Activated CD4-positive, alpha-beta memory T cell treated with anti-CD3 and anti-CD28 coated beads, Interleukin-2, amount 10 ng/mL, durations not matched to agents 7 days and 5 days (primary cell): ENCODE measurements at places on chromosomes 16 and 17. TPM values are rescaled to one million over a fixed set of nuclear protein-coding genes. Genes with fewer than 3 reads are reported as not detected.

Gene MT4
- total RNA-seq = not detected

Gene RPL38
- total RNA-seq = 1,066 TPM

- peaks cover 15% of the 10 kb centered on the region for H3K4me1 ChIP-seq
- no peaks in the 10 kb centered on the region for H3K27me3 ChIP-seq
- no peak for DNase-seq
- no peaks in the 10 kb centered on the region for H3K36me3 ChIP-seq
These were observed 5.9 kb downstream of the TEX2 start for GRCh38 chr17:64256913-64257807.

GRCh38 chr17:82844796-82845162 lies 5.0 kb upstream of the ZNF750 start:
- H3K36me3 ChIP-seq = peaks cover 3% of the 10 kb centered on the region
- H3K27me3 ChIP-seq = no peaks in the 10 kb centered on the region
- no peak overlapping the region for H3K4me3 ChIP-seq
- DNase-seq = no peak

DNA sequence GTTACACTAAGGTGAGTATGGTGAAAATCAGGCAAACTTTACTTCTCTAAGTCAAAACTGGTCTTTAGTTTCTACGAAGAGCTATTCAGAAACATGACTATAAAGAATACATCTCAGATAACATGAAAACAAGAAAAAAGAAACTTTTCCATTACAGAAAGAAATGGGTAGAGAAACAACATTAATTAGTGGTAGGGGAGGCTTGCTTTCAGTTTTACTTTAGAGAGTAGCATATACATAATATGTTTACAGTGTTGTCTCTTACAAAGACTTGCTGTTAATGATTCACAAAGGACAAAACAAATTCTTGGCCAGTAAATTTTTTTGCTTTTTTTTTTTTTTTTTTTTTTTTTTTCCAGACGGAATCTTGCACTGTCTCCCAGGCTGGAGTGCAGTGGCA lies 34.2 kb downstream of the CRLF3 start:
- H3K4me1 ChIP-seq = peaks cover 15% of the 10 kb centered on the region
- peak overlapping the region; percentile 61 for H3K27ac ChIP-seq

DNA sequence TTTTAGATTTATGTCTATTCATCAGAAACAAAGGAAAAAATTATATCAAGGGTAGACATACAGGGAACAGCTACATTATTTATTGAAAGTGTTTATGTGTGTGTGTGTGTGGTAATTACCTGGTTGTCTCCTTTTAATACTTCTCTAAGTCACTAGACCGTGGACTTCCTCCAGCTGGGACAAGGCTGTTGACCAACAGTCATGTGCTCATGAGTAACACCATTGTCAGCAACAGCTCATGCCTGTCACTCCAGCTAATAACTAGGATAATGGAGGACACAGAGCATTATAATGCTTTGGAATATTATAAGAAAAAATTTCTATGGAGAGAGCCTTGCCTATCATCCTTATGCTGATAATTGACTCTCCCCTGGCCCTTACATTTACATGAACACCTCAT lies 125.3 kb upstream of the SALL1 start:
- no peaks in the 10 kb centered on the region for H3K36me3 ChIP-seq
- H3K27ac ChIP-seq = no peak overlapping the region
- no peaks in the 10 kb centered on the region for H3K4me1 ChIP-seq
- H3K27me3 ChIP-seq = no peaks in the 10 kb centered on the region
- no peak for DNase-seq

GRCh38 chr17:17506181-17506741 lies 10.1 kb upstream of the RASD1 start:
- H3K36me3 ChIP-seq = no peaks in the 10 kb centered on the region
- no peaks in the 10 kb centered on the region for H3K27me3 ChIP-seq
